ENCODE measurements at places on chromosomes 1 and 21. TPM values are rescaled to one million over a fixed set of nuclear protein-coding genes. Genes with fewer than 3 reads are reported as not detected.

Gene OR6F1
- total RNA-seq: not detected

Gene FOXD2
- total RNA-seq: 0.22 TPM

Gene LMOD1
- total RNA-seq: 19.4 TPM

Gene SHE
- 0.12 TPM for total RNA-seq

Gene CDA
- total RNA-seq: 4.0 TPM

Gene KIF21B
- 0.37 TPM for total RNA-seq

Gene SLC16A4
- 16.6 TPM for total RNA-seq

Gene FCRL2
- total RNA-seq: not detected

Gene NBPF4
- not detected for total RNA-seq

Gene SPRR2G
- not detected for total RNA-seq

Gene OR6N1
- total RNA-seq: not detected

Gene FAM76A
- total RNA-seq: 16.1 TPM

Gene GPR3
- total RNA-seq: 0.37 TPM

Gene DCLRE1B
- total RNA-seq: 1.2 TPM

Gene AMIGO1
- 2.5 TPM for total RNA-seq
